Pancreas (tissue), 10 donors: ENCODE measurements at places on chromosomes 3 and 15. TPM values are rescaled to one million over a fixed set of nuclear protein-coding genes. Genes with fewer than 3 reads are reported as not detected.

DNA sequence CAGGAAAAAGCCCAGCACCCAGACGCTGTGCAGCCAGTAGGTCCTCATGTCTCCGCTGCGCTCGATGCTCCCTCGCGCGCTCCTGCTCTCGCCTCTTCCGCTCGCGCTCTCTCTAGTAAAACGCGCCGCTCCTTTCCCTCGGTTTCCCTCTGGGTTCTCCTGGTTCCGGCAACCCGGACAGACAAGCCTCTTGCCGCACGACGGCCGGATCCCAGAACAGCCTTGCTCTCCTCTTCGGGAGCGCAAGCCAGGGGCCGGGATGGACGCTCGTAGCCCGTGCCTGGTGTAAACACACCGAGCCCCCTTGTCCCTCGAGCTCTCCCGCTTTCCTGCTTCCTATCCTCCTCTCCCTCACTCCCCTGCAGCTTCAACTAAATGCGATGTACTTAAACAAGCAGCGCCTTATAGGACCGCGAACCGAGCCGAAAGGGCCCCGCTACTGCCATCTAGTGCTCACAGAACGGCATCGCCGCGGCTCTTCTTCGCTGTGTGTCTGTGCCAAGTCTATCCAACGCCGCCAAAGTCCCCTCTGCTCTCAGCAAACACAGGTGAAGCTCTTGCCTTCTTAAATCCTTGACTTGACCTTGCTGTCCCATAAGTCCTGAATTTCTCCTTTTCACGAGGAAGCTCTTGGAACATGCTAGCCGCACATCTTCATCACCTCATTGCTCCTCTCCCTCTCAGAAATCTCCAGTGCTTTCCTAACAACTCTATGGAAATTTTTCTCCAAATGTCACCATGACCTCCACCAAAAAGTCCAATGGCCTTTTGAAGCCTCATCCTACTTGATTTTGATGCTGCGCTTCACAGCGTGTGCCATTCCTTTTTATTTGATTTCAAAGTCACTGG lies 1037.2 kb downstream of the IGSF11 start:
- peak; percentile 62 for DNase-seq

- peak; percentile 3 for DNase-seq
Observed at GRCh38 chr3:115623044-115623868, at the start of gene GAP43. TSS of gene GAP43 (plus strand) at chr3:115623510. CDS start at chr3:115623690, 180 bp downstream.

DNA sequence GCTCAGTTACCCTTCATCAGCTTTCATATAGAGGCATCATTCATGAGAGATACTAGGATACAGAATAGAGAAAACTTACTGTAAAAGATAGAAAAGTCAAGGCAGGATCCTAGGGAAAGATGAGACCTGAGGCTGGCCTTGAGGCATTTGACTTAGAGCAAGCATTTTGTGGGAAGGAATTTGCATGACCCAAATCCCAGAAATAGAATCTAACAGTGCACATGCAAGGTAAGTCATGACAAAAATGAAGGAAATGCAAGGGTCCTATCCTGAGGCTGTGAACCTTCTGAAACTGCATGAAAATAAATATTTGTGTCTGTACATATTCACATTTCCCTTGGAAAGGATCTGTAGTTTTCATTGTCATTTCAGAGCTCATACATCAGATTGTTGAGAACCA lies 122.3 kb downstream of the HCN4 start:
- no peak for DNase-seq

- no peak for DNase-seq
Observed at GRCh38 chr3:89571298-89571697, 463.9 kb downstream of the EPHA3 start.

DNA sequence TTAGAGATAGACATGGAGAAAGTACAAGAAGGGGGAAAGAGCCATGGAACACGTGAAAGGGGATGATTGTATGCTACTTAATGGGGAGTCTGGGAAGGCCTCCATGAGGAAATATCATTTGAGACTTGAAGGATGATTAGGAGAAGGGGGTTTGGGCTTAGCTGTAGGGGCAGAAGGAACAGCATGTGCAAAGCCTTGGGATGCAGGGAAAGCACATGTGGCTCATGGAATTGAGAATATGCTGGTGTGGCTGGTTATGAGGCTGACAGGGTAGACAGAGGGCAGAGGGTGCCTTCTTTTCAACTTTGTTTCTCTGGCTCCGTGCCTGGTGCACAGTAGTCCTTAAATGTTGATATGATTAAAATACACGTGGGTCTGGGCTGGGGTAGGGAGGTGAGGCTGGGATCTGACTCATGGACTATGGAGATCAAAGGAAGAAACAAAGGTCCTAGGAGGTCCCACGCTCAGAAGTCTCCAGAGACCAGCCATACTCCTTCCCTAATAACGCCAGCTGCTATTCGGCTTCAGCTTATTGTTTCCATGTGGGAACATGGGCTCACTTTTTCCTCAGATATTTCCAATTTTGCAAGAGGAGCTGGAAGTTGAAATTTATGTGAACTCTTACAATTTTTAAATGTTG lies 1.1 kb downstream of the GTF2E1 start:
- DNase-seq, result no peak

GRCh38 chr15:76339305-76340197 lies 3.0 kb downstream of the ISL2 start:
- DNase-seq, result no peak

The GOLGA6B gene
- total RNA-seq, result not detected

DNA sequence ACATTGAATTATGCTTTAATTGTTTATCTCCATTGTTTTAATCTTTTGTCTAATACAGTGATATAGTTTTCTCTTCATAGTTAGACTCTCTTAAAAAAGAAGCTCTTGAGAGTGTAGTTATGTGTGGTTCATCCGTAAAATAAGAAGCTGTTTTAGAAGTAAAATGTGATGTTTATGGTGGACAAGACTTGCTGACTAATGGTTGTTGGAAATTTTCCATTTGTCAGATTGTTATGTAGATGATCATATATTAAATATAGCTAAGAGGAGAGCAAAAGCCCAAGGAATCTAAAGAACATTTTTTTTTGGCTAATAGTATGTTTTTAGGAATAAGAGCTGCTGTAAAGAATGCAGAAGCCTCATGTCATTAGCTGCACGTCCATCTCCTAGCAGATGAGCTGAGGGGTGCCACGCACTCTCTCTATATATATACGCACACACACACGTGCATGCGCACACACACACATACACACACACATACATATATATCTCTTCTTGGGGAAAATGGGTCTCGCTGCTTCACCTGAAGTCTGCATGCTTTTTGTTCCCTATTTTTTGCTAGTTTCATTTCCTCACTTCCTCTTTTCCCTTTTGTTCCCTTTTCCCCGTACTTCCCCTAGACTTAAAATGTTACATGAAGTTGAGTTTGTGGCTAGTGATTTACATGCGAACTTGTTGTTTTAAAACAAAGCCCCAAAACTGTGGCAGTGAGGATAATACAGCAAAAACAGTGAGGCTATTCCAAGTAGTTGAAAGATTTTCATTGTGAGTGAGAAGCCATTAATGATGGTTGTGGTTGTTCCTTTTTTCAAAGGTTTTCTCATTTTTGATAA lies 107.8 kb downstream of the MBNL1 start:
- DNase-seq, result no peak

GRCh38 chr3:168088106-168088720 lies 7.5 kb downstream of the GOLIM4 start:
- DNase-seq, result no peak

DNA sequence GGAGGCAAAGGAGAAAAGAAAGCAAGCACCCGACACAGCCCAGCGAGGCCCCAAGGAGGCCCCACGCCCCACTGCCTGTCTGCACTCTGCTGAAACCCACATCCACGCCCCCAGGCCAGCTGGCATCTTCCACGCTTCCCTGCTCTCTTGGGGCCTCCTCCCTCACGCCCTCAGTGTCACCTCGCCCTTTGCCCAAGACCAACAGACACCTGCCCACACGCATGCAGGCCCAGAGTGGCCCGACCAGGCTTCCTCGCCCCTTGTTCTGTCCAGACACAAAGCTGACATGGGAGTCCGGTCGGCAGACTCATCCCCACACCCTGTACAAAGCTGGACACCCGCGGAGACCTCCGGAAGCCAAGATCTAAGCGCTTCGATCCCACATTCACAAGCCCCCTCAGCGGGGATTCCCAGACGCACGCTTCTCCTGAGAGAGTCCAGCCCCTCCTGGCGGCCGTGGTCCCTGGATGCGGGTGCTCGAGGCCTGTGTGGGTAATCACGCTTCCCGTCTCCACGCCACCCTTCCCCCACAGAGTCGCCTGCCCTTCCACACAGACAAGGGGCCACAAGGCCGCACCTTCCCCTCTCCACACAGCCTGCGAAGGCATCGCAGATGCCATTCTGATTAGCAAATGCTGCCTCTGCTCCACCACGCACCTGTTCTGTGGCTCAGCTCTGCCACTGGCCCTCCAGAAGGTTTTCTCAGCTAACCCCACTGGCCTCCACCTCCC lies 176.6 kb downstream of the XXYLT1 start:
- no peak for DNase-seq

The ARID3B gene
- total RNA-seq, result 4.0 TPM

DNA sequence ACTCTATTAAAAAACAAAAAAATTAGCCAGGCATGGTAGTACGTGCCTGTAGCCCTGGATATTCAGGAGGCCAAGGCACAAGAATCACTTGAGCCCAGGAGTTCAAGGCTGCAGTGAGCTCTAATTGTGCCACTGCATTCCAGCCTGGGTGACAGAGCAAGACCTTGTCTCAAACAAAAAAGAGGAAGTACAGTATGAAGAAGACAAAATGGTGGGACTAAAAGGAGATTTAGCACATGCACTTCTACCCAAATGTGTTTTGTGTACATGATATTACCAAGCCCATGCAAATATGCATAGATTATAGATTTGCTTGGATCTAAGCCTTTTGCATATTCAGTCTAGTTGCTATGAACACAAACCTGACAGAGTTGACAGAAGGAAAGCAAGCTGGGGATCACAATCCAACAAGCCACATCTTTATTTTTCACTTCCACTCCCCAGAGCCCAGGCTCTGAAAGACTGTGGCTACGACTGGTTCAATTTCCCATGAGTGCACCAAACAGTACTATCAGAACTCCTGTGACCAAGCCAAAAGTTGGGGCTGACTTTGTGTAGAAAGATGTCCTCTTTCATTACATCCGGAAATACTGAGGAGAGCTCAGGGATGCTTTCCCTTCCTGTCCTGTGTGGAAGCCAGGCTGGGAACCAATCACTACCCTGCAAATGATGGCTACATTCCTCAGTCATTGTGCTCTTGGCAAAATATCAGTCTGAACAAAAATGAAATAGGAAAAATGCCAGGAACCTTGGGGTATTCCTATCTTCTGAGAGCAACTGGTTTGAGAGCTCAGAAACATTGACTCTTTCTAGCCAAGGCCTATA lies 49.4 kb downstream of the TGM4 start:
- no peak for DNase-seq

DNA sequence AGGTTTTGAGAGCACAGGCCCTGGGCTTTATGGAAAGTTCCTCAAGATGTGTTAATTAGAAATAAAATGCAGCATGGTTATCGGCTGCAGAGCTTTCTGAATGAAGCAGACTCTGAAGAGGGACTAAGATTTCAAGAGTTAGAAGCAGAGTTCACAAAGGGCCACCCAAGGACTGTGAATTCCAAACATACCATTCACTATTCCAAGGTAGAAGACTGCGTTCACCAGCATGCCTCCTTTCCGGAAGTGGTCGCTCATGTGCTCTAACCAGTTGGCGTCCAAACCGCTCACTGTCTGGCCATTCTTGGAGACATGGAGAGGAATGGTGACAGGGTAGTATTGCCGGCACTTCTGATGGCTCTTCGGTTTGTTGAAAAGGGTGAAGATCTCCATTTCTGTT lies 104.9 kb downstream of the OXNAD1 start:
- no peak for DNase-seq
